ENCODE measurements at places on chromosomes 4 and X.
A peak's percentile ranks its signal among the peaks of the same experiment; 100 is the strongest.

DNA sequence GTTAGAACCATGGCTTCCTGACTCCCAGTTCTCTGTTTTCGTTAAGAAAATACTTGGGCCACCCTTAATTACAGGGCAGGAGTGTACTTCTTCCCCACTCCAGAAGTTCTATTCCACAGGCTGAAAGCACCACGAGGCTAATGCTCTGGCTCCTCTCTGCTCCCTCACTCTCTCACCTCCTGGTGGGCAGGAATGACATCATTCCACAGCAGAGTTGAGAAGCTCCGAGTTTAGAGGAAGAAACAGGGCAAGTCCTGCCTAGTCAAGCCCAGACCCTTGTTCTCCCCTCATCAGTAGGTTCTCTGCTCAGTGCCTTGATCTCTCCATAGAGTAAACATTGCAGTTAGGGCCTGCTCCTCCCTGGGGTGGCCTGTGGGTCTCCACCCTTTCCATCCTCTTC lies 343.8 kb upstream of the CLNK start:
- DNase-seq = no peak

- DNase-seq = no peak
These were observed 506.7 kb downstream of the PCDH18 start for GRCh38 chr4:137025484-137026059.

DNA sequence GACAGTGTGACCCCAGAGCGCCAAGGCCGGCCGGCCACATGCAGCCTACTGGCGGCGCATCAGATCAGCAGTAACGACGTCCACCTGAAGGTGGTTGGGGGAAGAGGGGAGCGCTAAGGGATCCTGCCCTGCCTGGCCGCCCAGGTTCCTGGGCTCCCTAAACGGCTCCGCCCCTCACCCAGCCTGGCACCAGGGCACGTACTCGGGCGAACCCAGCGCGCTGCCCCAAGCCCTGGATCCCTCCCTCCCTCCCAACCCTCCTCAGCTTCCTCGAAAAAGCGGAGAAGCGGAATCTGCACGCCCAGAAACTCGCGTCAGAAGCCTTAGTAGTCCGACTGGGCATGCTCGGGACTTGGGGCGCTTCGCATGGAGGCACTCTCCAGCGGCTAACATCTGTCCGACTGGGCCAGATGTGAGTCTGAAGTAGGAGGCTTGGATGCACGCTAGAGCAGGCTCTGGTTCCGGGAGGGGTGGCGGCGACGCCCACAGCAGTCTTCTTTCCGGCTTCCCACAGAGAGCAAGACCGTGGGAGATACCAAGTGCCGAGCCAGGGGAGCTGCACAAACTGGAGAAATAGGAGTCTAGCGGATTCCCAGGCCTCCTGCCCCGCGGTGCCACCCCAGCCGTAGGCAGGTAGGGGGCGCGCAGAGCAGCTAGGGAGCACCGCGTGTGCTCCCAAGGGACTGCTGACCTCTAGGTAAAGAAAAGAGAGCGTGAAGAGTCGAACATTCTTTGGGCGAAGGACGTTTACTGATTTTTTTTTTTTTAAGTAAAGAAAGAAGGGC lies 114.3 kb upstream of the TEX13C start:
- DNase-seq = peak; percentile 51

- no peak for DNase-seq
These were observed 387.5 kb upstream of the GRID2 start for GRCh38 chr4:91916219-91916618.

DNA sequence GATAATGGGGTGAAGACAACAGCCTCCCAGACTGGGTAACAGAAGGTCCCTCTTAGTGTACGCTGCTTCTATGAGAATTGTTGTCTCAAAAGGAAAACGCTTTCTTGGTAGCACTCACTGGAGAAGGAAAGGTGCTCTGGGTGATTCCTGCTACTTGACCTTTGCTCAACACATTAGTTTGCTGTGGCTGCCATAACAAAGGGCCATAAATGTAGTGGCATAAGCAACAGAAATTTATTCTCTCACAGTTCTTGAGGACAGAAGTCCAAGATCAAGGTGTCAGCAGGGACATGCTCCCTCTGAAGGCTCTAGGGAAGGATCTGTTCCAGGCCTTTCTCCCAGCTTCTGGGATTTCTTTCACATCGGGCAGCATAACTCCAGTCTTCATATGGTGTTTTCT lies 19.0 kb downstream of the HCCS start:
- DNase-seq = no peak

- DNase-seq = no peak
These were observed 37.7 kb upstream of the C4orf17 start for GRCh38 chr4:99473131-99473530.

GRCh38 chr4:145271194-145271593 lies 90.8 kb upstream of the OTUD4 start:
- DNase-seq = no peak

DNA sequence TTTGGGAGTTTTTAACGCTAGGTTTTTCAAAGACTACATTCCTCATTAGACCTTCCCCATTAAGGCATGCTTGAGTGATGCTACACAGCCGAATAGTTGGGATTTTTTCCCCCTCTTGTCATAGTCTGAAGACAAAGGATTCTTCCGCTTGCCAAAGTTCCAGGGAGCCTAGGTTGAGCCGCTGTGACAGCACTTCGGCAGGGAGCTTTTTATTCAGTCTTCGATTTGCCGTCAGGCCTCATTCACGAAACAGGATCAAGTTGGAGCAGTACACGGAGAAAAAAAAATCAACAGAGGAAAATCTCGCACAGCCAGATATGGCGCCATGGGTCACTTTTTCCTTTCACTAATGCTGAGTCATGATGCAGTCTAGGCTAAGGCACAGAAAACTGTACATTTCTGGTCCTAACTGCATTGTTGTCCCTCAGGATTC lies 24.3 kb downstream of the SHROOM3 start:
- no peak for DNase-seq

GRCh38 chr4:105859233-105859632 lies 36.0 kb upstream of the NPNT start:
- no peak for DNase-seq

DNA sequence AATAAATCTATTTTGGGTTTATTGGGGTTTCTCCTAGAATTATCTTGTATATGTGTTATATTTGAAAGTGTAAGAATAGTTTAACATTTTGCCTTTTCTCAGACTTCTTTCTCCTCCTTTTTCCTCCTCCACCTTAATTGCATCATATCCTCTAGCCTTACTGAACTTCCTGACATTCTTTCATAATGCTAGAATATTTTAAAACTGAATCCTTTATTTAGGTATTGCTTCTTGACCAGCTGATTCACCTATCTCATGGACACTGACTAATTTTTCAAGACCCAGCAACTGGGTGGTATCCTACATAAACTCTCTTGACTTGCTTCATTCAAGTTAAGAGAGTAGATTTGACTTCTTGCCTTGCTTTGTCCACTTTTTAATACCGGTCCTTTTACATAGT lies 1508.9 kb downstream of the STIM2 start:
- DNase-seq = no peak

GRCh38 chr4:5619913-5620625 lies 88.3 kb downstream of the EVC2 start:
- DNase-seq = no peak

- no peak for DNase-seq
These were observed 40.4 kb upstream of the PDHA1 start for GRCh38 chrX:19303256-19303880.

GRCh38 chr4:124636788-124637187 lies 75.7 kb downstream of the ANKRD50 start:
- DNase-seq = no peak

DNA sequence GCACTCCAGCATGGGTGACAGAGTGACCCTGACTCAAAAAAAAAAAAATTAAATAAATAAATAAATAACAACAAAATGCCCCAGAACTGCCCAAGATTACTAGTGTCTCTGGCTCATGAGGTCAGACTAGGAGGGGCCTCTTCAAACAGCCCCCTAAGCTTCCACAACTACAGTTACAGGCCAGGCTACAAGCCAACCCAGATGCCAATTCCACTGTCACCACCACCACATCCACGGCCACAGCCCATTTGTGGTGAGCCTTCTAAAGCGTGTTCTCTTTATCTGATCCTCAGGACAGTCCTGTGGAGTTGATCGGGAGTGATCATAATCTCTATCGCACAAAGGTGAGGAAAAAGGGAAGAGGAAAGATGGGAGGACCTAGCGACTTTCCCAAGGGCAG lies 36.6 kb downstream of the IGFBP7 start:
- DNase-seq = no peak

GRCh38 chr4:186514271-186514950 lies 41.0 kb downstream of the MTNR1A start:
- DNase-seq = no peak

GRCh38 chr4:82797405-82798111 lies 1.0 kb downstream of the SCD5 start:
- DNase-seq = peak; percentile 91

DNA sequence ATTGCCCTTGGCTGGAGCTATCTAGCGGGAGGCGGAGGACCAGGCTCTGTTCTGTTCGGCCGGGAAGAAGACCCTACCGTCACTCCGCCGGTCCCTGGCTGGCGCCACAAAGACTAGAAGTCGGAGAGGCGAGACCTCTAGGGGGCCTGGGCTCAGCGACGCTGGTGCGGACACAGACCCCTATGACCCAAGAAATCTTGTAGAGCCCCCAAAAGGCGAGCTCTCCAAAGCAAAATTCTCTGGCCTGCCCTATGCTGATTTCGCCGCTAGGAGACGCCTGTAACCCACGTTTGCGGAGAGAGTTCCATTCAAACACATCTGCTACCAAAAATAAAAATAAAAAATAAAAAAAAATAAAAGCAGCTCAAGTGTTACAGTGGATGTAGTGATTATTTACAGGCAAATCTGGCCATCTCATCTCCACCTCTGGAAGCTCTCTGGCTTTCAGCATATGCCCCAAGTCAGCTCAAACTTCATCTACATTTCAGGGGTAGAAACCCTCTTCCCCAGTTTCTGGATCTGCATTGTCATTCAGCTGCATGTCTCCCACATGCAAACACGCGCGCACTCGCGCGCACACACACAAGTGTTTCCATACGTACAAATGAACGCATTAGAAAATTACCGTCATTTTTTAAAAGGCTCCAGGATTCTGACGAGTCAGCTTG lies 2.4 kb upstream of the PCDH10 start:
- DNase-seq = peak; percentile 87

- no peak for DNase-seq
These were observed 2.5 kb downstream of the POU3F4 start for GRCh38 chrX:83510510-83511062.

DNA sequence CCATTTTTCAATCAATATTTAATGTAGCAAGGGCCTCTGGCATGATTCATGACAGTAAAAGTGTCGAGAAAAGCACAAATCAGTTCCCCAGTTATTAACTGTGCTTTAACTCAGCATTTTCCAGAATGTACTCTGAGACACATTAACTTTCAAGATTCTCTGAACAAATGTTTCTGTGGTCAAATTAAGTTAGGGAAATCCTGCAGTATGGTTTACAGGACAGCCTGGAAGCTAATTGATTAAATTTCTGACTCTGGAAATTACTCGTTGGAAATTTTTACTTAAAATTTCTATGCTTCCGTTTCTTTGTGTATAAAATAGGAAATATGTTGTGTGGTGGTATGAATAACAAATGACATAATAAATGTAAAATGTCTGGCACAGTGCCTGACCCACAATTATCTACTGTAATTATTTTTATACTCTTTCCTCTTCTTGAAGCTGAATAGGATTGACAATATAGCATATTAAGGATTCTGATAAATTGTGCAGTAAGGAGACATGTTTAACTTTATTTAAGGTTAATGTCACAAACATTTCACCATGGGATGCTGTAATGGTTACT lies 33.7 kb downstream of the STK32B start:
- no peak for DNase-seq

DNA sequence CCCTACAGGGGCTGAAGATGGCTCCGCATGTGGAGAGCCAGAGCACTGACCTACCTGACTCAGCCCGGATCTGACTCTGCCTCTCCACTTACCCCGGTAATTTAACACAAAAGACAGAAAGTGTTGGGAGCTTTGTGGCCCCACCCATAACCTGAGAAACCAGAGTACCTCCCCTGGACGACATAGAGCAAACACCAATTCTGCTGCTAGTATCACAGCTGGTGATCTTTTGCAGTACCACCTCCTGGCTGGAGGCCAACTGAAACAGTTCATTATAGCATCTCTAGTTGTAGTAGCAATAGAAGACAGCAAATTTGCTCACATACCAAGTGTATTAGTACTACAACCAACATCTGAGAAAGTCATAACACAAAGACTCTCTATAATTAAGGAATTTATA lies 443.9 kb downstream of the KLHL4 start:
- no peak for DNase-seq

GRCh38 chr4:121593760-121594159 lies 103.0 kb downstream of the ANXA5 start:
- no peak for DNase-seq
